ENCODE measurements at places on chromosomes 16 and 17. TPM values are rescaled to one million over a fixed set of nuclear protein-coding genes. Genes with fewer than 3 reads are reported as not detected.

DNA sequence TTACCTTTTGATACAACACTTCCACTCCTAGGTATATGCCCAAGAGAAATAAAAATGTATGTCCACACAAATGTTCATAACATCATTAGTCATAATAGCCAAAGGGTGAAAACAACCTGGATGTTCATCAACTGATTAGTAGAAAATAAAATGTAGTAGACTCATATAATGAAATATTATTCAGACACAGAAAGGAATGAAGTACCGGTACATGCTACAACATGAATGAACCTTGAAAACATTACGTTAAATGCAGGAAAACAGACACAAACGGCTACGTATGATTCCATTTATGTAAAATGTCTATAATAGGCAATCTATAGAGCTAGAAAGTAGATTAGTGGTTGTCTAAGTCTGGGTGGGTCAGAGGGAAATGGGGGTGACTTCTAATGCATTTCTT, 358.5 kb downstream of the CA10 start:
- no peaks in the 10 kb centered on the region for H3K27me3 ChIP-seq
- no peaks in the 10 kb centered on the region for H3K36me3 ChIP-seq
- no peaks in the 10 kb centered on the region for H3K4me1 ChIP-seq
- H3K27ac ChIP-seq, result no peak overlapping the region

DNA sequence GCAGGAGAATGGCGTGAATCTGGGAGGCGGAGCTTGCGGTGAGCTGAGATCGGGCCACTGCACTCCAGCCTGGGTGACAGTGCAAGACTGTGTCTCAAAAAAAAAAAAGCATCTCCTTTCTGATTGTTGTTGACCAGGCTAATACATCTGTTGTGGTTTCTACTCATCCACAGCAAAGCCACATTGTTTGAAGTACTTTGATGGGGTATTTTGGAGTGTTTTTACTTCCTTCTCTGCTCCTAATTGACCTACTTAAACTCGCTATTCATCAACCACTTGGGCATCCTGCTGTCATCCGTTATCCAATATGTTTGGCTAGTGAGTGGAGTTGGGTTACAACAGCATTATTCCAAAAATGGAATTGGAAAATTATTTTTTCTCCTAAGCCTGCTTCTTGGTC, 3.5 kb upstream of the CDC27 start:
- no peaks in the 10 kb centered on the region for H3K36me3 ChIP-seq
- H3K27me3 ChIP-seq, result no peaks in the 10 kb centered on the region
- H3K4me1 ChIP-seq, result peaks cover 4% of the 10 kb centered on the region

DNA sequence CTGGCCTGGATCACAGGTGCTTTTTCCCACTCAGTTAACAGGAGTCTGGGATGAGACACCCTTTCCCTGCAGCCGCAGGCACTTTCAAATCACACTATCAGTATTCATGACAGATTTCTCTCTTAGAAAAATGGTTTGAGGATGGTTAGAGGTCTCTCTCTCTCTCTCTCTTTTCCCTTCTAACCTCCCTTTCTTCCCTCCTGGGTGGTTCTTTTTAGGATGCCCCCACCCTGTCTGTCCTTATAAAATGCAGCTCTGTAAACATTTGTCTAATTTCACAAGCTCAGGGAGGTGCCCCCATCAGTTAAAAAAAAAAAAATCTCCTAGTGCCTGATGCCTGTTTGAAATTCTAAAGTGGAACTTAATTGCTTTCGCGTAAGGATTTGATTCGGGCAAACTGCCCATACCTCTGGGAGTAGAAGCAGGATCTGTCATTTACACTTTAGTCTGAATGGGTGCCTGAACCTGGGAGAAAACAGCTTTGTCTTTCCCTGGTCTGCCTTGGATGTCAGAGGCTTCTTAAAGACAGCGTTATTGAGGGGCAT, 158.8 kb downstream of the CCDC182 start:
- H3K27me3 ChIP-seq, result no peaks in the 10 kb centered on the region
- no peak overlapping the region for H3K27ac ChIP-seq
- H3K4me3 ChIP-seq, result no peak overlapping the region
- H3K36me3 ChIP-seq, result no peaks in the 10 kb centered on the region

- no peak overlapping the region for H3K4me3 ChIP-seq
- H3K27ac ChIP-seq, result no peak overlapping the region
- no peak for DNase-seq
- no peaks in the 10 kb centered on the region for H3K27me3 ChIP-seq
- no peaks in the 10 kb centered on the region for H3K36me3 ChIP-seq
Measured at GRCh38 chr16:54326266-54326662, 39.7 kb upstream of the IRX3 start.

DNA sequence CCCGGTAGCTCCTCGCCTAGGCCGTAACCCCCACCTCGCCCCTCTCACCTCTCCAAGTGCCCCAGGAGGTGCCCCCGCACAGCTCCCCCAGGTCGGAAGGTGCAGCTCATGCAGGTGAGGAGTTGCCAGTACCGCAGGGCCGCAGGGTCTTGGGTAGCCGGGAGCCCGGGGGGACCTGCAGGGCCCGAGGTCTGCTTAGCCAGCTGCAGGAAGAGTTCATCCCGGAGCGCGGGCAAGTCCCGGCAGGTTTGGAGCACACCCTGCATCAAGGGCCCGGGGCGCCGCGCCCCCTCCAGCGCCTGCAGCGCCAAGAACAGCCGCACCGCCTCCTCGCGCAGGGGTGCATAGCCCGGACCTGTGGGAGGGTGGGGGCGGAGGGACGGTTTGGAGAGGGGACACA, 4.8 kb downstream of the PLEKHH3 start:
- H3K4me1 ChIP-seq, result peaks cover 60% of the 10 kb centered on the region
- H3K4me3 ChIP-seq, result peak overlapping the region; percentile 57
- H3K36me3 ChIP-seq, result peaks cover 28% of the 10 kb centered on the region
- no peaks in the 10 kb centered on the region for H3K27me3 ChIP-seq
- no peak for DNase-seq

DNA sequence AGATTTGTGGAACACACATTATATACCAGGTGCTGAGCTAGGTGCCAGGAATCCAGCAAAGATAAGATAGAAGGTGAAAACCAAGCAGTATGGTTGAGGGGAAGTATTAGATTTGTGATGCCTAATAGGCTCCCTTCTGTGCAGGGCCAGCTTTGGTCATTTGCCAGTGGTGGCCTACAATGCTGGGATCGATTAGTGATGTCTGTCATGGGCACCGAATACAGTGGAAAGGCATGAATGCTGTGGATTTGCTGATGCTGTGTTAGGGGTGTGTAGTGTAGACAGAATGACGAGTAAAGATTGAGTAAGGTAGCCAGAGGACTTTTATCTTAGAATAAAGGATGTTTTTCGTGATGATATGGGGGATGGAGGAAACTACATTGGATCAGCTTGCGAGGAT, 48.9 kb downstream of the SNX29 start:
- no peak overlapping the region for H3K4me3 ChIP-seq
- DNase-seq, result no peak
- H3K27me3 ChIP-seq, result no peaks in the 10 kb centered on the region
- H3K27ac ChIP-seq, result peak overlapping the region; percentile 94
- no peaks in the 10 kb centered on the region for H3K36me3 ChIP-seq

GRCh38 chr16:88971371-88972097, 5.5 kb downstream of the CBFA2T3 start:
- peaks cover 55% of the 10 kb centered on the region for H3K27me3 ChIP-seq
- no peak for DNase-seq
- no peaks in the 10 kb centered on the region for H3K36me3 ChIP-seq
- H3K4me1 ChIP-seq, result no peaks in the 10 kb centered on the region
- H3K4me3 ChIP-seq, result no peak overlapping the region
- H3K27ac ChIP-seq, result no peak overlapping the region

DNA sequence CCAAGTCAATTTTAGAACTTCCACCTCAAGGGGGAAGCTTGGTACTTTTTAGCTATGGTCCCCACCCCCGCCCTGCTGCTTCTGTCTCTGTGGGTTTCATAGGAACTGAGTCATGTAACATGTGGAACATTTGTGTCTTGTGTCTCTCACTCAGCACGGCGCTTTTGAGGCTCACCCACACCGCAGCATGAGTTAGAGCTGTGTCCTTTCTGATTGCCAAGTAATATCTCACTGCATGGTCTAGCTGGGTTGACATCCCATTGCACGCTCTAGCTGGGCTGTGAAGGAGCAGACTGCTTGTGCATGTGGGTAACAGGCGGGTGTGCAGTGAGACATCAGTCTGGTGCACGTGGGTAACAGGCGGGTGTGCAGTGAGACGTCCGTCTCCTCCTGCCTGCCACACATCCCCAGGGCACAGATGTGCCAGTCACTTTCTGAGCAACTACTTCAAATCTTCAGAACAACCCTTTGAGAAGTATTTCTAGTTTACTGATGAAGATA, 26.4 kb upstream of the SLC7A5 start:
- peak; percentile 19 for DNase-seq
- H3K27me3 ChIP-seq, result no peaks in the 10 kb centered on the region
- peaks cover 15% of the 10 kb centered on the region for H3K4me1 ChIP-seq
- no peak overlapping the region for H3K27ac ChIP-seq

- peaks cover 6% of the 10 kb centered on the region for H3K4me1 ChIP-seq
- no peaks in the 10 kb centered on the region for H3K36me3 ChIP-seq
- DNase-seq, result no peak
- H3K27ac ChIP-seq, result no peak overlapping the region
- no peak overlapping the region for H3K4me3 ChIP-seq
Measured at GRCh38 chr17:67442787-67443624, 65.9 kb downstream of the PITPNC1 start.

- H3K27ac ChIP-seq, result no peak overlapping the region
- H3K4me1 ChIP-seq, result peaks cover 13% of the 10 kb centered on the region
- no peaks in the 10 kb centered on the region for H3K27me3 ChIP-seq
Measured at GRCh38 chr17:56777859-56778258, 55.9 kb downstream of the C17orf67 start.

DNA sequence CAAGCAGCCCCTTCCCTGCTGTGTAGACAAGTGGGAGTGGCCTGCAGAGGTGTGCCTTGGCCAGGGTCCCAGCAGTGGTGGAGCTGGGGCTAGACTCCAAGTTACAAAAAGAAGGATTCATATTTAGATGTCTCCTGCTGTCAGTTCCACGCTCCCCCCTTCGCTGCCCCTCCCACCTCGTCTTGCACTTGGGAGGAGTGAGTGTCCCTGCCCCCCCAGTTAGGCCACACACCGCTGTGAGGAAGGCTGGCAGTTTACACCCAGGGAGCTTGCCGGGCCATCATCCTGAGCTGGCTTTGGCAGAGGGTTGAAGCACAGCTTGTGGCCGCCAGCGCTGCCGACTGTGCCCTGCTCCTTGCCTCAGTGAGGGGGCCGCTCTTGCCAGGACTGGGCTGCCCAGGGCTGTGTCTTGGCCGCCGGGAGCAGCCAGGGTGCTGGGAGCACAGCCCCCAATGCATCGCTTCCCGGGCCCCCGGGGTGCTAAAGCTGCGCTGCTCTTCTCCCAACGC, 44.3 kb downstream of the ELAC2 start:
- H3K36me3 ChIP-seq, result no peaks in the 10 kb centered on the region
- no peak overlapping the region for H3K4me3 ChIP-seq
- peaks cover 6% of the 10 kb centered on the region for H3K4me1 ChIP-seq
- peaks cover 8% of the 10 kb centered on the region for H3K27me3 ChIP-seq
- no peak for DNase-seq
- no peak overlapping the region for H3K27ac ChIP-seq

The GLP2R gene
- polyA plus RNA-seq, result not detected

GRCh38 chr16:57349212-57350031, 9.2 kb upstream of the CCL22 start:
- H3K4me3 ChIP-seq, result no peak overlapping the region
- no peaks in the 10 kb centered on the region for H3K36me3 ChIP-seq
- DNase-seq, result no peak
- H3K27me3 ChIP-seq, result peaks cover 5% of the 10 kb centered on the region
- H3K27ac ChIP-seq, result no peak overlapping the region

- H3K36me3 ChIP-seq, result no peaks in the 10 kb centered on the region
- DNase-seq, result no peak
- H3K27ac ChIP-seq, result no peak overlapping the region
- H3K4me3 ChIP-seq, result no peak overlapping the region
- no peaks in the 10 kb centered on the region for H3K4me1 ChIP-seq
Measured at GRCh38 chr17:76111956-76112355, 8.4 kb upstream of the EXOC7 start.

GRCh38 chr17:74960570-74961342, 11.8 kb downstream of the HID1 start:
- peak; percentile 80 for DNase-seq
- peaks cover 6% of the 10 kb centered on the region for H3K27me3 ChIP-seq
- H3K27ac ChIP-seq, result no peak overlapping the region
- no peak overlapping the region for H3K4me3 ChIP-seq

GRCh38 chr17:56231693-56232092, 78.4 kb downstream of the ANKFN1 start:
- H3K36me3 ChIP-seq, result no peaks in the 10 kb centered on the region
- H3K4me3 ChIP-seq, result no peak overlapping the region
- DNase-seq, result no peak
- H3K27ac ChIP-seq, result no peak overlapping the region
- H3K27me3 ChIP-seq, result no peaks in the 10 kb centered on the region
- H3K4me1 ChIP-seq, result no peaks in the 10 kb centered on the region

DNA sequence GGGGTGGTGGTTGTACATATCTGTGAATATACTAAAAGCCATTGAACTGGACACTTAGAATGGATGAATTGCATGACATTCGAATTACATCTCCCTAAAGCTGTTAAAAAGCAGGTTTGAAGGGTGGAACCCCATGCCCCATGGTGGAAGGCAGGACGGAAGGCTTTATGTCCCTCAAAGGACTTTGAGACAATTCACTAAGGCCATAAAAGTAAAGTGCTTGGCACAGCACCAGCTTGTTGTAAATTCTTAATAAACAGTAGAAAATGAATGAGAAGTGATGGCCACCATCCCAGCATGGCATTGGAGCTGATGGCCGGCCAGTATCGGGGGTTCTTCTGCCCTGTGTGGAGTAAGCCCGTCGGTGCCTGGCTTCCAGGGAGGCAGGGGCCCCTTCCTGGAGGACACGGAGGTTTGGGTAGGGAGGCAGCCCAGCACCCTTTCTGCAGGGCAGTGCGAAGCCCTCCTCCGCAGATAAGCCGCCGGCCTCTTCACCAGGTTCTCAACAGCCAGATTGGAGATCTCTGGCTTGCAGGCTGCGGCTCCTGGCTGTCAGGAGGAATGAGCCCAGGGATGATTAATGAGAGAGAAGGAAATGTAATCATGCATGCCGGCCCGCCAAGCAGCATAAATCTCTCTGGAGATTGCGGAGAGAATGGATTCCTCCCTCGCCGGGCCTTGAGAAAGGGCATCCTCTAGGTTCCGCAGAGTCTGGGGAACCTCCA, 346.9 kb downstream of the FOXL1 start:
- DNase-seq, result no peak
- H3K27me3 ChIP-seq, result peaks cover 4% of the 10 kb centered on the region
- no peak overlapping the region for H3K4me3 ChIP-seq

- H3K4me1 ChIP-seq, result peaks cover 12% of the 10 kb centered on the region
- no peak overlapping the region for H3K27ac ChIP-seq
- no peaks in the 10 kb centered on the region for H3K36me3 ChIP-seq
- DNase-seq, result peak; percentile 53
Measured at GRCh38 chr17:38676706-38677504, 2.1 kb upstream of the EPOP start.
